ENCODE measurements at places on chromosomes 3 and 15.

GRCh38 chr3:139917226-139917785 is 17.7 kb upstream of the CLSTN2 start:
- no peak for DNase-seq

GRCh38 chr3:100401674-100402041 is 319 bp downstream of the LNP1 start:
- DNase-seq: peak; percentile 69

- no peak for DNase-seq
Measured at GRCh38 chr3:192943393-192943792, 25.7 kb upstream of the MB21D2 start.

GRCh38 chr3:100852840-100853239 is 140.4 kb downstream of the ABI3BP start:
- no peak for DNase-seq

DNA sequence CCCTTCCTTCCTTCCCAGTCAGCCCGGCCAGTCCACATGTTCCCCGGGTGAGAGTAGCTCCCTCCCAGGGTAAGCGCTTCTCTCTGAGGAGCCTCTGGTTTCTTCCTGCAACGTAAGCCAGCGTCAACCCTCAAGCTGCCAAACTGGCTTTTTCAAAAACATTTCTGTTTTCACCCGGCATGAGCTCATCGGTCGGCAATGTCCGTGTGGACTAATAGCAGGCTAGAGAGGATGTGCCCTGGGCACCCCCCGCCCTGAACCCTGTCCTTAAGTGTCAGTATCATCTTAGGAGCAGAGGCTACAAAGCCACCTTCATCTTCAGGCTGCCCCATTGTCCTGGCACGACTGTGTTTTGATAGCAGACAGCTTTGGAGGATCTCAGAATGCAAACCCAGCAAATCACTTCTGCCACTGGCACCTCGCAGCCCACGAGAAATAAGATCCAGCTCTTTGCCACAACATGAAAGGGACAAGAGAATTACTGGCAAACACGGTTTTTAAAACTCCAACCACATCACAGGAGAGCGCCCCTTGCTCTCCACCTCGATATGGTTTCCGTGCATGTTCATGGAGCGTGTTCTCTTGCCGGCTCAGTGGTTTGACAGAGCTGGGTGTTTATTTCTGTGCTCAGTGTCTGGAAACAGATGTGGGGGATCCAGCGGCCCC is 9.9 kb downstream of the ALDH1A3 start:
- no peak for DNase-seq

DNA sequence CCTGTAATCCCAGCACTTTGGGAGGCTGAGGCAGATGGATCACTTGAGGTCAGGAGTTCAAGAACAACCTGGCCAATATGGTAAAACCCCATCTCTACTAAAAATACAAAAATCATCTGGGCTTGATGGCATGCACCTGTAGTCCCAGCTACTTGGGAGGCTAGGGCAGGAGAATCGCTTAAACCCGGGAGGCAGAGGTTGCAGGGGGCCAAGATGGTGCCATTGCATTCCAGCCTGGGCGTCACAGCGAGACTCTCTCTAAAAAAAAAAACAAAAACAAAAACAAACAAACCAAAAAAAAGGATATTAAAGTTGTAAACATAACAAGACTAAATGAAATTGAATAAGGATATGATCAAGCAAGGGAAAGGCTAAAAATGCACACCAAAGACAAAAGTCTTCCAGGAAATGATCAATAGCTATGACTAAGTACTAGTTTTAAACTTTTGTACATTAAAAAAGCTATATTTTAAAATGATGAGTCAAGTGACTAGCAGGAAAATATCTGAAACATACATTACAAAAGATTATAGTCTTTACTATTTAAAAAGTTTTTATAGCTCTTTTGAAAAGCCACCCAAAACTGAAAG is 28.6 kb downstream of the KLHL6 start:
- no peak for DNase-seq

- DNase-seq: no peak
Measured at GRCh38 chr3:194972641-194973040, 287.0 kb downstream of the FAM43A start.

DNA sequence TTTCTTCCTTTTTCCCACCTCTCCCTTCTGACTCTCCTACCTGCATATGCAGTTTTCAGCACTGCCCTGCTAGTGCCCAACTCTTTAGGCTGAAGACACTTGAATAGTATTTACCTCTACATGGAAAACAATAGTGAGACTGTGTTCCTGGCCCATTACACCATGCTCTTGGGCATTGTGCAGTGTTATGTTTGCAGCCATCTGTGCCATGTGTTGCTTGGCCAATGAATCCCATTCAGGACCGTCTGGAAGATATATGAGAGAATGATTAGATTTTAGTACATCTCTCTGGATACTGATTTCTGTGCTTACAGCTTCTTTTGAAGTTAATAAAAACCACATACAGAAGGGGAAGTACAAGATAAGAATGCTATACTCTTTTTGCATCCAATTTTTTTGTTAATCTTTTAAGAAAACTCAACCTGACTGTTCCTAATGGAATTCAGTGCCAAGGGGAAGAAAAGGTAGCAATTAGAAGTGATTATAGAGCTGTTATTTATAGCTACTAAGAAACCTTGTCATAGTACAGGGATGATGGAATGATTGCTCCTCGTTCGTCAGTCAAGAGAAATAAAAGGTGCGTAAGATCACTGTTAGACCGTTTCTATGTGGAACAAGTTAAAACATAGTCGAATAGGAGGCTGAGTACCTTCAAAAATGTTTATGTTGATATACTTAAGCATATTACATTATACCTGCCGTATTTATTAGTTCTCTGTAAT is 58.9 kb downstream of the TMEM41A start:
- DNase-seq: no peak

- DNase-seq: no peak
Measured at GRCh38 chr3:57158325-57158724, 6.8 kb downstream of the IL17RD start.

- DNase-seq: no peak
Measured at GRCh38 chr15:71451130-71451529, 335.9 kb downstream of the THSD4 start.

GRCh38 chr3:157542711-157543500 is 39.7 kb upstream of the VEPH1 start:
- no peak for DNase-seq

DNA sequence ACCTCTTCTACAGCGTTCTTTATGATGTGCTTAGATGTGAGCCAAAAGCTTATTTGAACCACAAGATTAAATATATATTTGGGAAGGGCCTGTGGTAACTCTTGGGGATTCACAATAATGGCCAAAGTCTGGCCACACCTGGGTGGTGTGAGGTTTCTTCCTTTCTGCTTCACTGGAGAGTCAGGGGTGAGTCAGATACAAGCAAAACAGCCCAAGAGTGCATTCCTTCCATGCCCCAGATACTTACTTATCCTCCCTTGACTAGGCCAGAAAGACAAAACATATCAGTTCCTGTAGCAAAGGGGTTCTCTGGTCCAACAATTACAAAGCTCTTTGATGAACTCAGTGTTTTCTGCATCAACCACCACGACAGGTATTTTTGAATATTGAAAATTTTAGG is 941 bp downstream of the ZBED2 start:
- peak; percentile 33 for DNase-seq
